ENCODE measurements at places on chromosomes 1 and 21.

GRCh38 chr21:31848326-31848985, 24.4 kb upstream of the HUNK start:
- no peak for DNase-seq

GRCh38 chr1:6001992-6002576, 9.9 kb upstream of the NPHP4 start:
- DNase-seq, result no peak

DNA sequence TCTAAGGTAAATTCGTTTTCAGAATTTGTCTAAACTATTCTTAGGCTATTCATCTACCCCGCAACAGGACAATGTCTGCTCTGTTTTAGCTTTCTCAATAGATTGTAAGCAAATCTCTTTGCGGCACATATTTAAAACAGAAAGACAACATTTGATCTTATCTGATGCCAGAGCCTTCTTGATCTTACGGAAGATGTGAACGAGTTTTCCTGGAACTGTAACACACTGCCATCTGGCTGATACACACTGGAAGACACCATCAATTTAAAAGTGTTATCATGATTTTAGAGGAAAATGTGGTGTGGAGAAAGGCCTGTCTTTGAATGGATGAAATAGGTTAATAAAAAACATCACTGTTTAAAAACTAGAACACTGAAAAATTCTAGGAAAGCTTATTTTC, 36.1 kb downstream of the COA6 start:
- DNase-seq, result peak; percentile 18

GRCh38 chr1:48744032-48744431, 32.7 kb downstream of the BEND5 start:
- no peak for DNase-seq

GRCh38 chr1:10152709-10153284, 57.6 kb upstream of the KIF1B start:
- DNase-seq, result peak; percentile 67

- no peak for DNase-seq
Measured at GRCh38 chr1:3573500-3573899, 37.8 kb downstream of the MEGF6 start.

GRCh38 chr1:166977951-166978350, 2.6 kb upstream of the ILDR2 start:
- no peak for DNase-seq

- no peak for DNase-seq
Measured at GRCh38 chr21:41282412-41282811, 34.2 kb upstream of the FAM3B start.

- DNase-seq, result no peak
Measured at GRCh38 chr1:64960731-64961130, 5.6 kb downstream of the JAK1 start.
